CD4-positive, alpha-beta T cell treated with Interleukin-6 at 100 ng/mL for 8 hours (primary cell): ENCODE measurements at places on chromosomes 2 and 18.

DNA sequence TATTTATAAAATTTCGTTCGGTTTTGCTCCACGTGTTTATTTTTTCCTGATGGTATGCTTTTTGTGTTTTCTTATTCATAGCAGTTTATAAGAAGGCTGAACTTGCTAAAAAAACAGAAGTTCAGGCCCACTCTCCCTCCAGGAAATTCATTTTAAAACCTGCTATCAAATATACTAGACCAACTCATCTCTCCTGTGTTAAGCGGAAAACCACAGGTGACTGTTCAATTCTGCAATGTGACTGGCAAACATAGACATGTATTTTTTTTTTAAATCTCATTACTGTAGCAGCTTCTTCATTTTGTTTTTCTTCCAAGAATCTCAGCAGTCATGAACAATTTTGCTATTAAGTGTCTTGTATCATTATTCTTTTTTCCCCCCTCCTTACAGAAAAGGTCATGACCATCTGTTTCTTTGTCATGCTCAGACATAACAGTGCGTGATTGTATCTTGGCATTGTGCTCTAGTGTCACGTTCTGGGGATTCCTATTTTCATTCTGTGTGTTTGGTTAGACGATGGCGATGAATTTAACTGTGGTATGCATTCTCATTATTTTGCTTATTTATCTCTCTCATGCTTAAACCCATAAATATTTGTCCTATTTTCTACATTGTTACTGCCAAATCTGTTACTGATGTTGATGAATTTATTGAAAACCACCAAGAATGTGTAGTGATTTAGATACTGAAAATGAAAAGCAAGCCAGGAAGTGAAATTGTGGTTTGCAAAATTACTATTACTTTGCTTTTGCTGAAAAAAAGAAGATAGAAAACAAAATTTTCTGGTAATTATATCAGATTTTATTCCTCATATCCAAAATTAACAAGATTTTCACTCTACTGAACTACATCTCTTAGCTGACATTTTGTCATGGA lies 74.6 kb upstream of the UNC80 start:
- no peak for DNase-seq

DNA sequence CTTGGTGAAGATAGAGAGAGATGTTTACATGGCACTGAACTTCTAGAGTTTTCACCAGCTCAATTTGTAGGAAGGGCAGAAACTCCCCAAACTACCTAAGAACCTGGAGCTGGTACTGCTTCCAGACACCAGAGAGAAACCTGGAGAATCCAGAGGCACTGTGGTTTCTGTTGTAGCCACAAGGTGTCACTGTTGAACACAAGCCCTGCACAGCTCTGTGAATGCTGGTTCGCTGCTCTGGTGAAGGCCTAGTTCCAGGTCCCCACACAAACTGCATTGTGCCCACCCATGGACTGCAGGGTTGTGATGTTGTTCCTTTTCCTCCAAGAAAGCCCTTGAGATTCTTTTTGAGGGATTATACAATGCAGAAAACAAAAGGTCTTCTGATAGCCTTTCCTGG lies 150.5 kb upstream of the HS6ST1 start:
- no peak for DNase-seq

- no peak for DNase-seq
Observed at GRCh38 chr2:28263690-28264089, 129.0 kb upstream of the FOSL2 start.

DNA sequence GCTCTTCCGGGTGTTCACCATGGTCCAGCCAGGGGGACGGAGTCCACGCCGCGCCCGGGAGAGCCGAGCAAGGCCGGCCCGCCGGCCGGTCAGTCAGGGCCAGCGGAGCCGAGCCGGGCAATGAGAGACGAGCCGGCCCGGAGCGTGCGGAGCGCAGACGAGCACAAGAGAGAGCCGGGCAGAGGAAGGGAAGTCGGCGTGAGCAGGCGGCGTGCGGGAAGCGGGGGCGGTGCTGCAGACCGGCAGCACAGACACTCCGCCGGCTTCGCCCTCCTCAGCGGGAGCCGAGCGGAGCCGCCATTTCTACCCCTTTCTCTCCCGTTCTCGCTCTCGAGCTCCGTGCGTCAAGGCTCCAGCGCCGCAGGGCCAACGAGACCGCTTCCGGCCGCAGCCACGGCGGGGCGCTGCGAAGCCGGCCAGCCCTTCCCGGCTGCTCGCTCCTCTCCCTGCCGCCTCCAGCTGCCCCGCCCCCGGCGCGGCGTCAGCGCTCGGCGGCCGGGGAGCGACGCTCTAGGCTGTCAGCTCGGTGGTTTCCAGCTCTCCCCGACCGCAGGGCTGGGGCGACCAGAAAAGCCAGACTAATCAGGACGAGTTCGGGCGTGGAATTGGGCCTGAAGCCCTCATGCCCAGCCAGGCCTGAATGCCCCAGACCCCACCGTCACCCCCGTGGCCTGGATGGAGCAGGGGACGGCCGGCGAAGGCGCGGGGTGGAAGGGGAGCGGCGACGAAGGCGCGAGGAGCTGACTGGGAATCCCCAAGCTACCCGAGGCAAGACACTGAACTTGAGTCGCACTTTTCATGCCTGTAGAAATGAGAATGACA lies at the start of gene ATAD2B:
Gene ATAD2B, minus strand, starts transcription at position 374 of the 822 bp plus-strand sequence. Its CDS starts 353 bp downstream, at position 21.
- DNase-seq: peak; percentile 93

DNA sequence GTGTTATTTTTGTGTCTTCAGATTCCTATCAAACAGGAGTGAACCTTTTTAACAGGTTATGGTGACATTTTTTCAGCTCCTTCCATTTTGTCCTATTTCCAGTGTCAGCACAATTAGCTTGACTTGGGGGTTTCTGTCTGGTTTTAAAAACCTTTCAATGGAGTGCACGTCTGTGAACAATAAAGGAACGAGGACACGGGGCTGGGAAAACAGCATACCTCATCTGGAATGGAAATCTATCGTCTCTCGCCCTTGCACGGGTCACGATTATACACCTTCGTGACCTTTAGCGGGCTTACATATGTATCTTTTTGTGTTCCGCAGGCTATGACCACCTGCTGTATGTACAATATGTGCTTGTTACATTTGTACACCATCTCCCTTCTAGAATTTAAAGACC lies 2.3 kb upstream of the ZNF532 start:
- no peak for DNase-seq

DNA sequence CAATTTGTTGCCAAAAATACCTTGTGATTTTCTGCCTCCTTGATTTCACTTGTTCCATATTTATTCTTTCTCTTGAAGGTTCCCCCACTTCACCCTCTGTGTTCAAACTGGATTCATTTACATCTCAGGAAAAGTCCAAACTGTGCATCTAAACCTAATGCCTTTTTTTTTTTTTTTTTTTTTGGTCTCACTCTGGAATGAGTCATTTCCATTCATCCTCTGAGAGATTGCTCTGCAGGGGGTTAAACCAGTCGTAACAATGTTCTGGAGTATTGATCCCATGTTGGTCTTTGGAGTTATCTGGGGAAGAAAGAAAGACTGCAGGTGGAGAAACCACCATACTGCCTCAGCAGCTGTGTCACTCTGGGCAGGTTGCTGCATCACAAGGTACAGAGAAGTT lies 119.7 kb downstream of the TACR1 start:
- DNase-seq: no peak

GRCh38 chr2:240126731-240127130 lies 9.4 kb downstream of the COPS9 start:
- DNase-seq: no peak

DNA sequence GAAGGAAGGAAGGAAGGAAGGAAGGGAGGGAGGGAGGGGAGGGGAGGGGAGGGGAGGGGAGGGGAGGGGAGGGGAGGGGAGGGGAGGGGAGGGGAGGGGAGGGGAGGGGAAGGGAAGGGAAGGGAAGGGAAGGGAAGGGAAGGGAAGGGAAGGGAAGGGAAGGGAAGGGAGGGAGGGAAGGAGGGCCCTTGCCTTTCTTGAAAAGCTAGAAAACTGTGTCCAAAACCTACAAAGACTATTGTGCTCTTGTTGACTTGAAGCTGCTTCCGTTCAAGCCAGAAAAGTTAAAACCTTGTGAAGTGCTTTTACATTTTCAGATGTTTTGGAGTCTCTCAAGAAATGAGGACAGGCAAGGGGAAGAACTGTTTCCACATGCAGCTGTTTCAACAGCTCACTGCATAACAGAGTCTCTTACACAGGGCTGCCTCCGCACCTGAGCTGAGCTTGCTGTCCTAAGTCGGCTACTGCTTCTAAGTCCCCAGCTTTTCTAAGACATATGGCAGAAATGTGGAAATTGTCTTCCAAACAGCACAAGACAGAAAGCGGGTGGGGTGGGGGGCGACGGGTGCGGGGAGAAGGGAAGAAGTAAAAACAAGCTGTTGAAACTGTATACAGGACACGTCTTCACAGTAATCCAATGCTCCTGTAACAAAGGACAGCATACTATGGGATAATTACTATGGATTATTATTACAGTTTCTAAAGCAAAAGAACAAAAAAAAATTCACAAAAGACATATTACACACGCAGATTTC lies 46.1 kb downstream of the BCL11A start:
- DNase-seq: no peak

DNA sequence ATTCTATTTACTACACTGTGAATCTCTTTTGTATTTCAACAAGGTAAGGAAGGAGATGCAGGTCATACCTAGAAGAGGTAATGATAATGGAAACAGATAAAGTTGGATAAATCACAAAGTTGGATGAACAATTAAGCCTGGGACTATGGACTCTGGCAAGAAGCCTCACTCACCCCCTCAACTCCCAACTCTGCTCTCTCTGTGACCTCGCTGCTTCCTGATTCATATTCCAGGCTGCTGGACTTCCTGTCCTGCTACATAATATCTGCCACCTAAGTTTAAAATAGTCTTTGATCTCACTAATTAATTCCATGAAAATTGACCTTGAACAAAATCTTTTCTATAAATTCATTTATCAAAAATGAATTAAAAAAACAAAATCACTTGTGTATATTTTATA lies 215.3 kb downstream of the CALCRL start:
- DNase-seq: no peak

DNA sequence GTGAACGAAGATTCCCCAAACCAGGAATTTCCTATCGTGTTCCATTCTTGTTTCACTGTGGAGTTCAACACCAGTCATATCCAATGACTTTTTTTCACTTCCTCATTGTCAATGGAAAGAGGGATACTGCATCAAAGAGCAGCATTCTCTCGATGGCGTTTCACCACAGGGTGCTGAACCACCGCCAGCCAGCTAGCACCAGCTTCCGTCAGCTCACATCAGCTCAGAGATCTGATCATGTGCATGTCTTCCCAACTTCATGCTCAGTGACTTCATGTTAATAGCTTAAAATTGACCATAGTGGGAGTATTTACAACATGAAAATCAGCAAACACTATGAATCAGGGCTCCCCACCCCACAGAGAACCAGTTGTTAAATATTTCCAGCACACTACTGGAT lies 359.9 kb downstream of the TNS1 start:
- DNase-seq: no peak

DNA sequence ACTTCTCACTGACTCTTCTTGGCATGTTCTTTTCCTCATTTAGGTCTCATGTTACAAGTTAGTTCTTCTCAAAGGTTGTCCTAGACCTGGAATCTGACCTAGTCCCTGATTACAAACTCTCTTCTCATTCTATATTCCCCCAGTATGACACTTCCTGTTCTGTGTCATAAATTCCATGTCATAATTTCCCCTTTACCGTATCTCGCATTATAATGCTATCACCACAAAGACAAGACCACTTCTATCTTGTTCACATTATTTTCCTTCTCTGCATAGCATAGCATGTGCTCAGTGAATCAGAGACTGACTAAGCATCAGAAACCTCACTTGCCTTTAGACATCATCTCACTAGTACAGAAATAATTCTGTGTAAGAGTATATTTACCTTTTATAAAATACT lies 63.6 kb upstream of the CAVIN2 start:
- no peak for DNase-seq

GRCh38 chr2:138910427-138910826 lies 130.2 kb upstream of the NXPH2 start:
- no peak for DNase-seq

GRCh38 chr18:65936678-65937077 lies 185.9 kb downstream of the CDH7 start:
- DNase-seq: no peak

GRCh38 chr2:35606394-35606793 lies 749.2 kb upstream of the CRIM1 start:
- no peak for DNase-seq

DNA sequence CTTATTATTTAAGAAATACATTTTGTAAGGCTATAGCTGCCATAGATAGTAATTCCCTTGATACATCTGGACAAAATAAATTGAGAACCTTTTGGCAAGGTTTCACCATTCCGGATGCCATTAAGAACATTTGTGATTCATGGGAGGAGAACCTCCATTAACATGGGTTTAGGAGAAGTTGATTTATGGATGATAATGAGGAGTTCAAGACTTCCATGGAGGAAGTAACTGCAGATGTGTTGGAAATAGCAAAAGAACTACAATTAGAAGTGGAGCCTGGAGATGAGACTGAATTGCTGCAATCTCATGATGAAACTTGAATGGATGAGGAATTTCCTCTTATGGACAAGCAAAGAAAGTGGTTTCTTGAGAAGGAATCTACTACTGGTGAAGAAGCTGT lies 17.3 kb downstream of the PHLPP1 start:
- no peak for DNase-seq

GRCh38 chr2:135850892-135851668 lies 14.1 kb upstream of the LCT start:
- no peak for DNase-seq

- no peak for DNase-seq
Observed at GRCh38 chr2:146365041-146365440, 1479.8 kb upstream of the ACVR2A start.

DNA sequence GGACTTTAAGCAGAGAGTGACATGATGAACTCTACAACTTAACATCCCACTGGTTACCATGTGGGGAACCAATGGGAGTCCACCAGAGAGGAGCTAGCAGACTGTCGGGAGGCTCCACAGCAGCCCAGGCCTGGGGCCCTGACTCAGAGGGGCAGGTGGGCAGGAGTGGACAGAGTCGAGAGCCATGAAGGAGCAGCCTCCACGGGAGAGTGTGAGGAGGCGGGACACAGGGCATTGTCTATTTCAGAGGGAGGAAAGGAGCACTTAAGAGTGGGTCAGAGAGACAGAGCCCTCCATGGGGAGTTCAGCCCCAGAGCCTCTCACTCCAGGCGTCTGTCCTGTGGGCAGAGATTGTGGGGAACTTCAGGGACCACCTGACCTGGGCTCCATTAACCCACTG lies 118.7 kb downstream of the CYP26B1 start:
- no peak for DNase-seq

- no peak for DNase-seq
Observed at GRCh38 chr2:163729636-163730273, 6.1 kb downstream of the FIGN start.

- DNase-seq: no peak
Observed at GRCh38 chr2:73324126-73324725, 30.9 kb upstream of the EGR4 start.

GRCh38 chr18:189254-189653 lies 30.9 kb downstream of the USP14 start:
- no peak for DNase-seq

DNA sequence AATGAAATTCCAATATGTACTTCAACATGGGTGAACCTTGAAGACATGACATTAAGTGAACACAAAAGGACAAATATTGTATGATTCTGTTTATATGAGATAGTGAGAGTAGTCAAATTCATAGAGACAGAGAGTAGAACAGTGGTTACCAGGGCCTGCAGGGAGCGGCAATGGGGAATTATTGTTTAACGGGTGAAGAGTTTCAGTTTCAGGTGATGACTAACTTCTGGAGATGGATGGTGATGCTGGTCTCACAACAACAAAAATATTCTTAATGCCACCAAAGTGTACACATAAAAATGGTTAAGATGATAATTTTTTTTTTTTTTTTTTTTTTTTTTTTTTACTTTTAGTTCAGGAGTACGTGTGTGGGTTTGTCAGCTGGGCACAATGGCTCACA lies 109.4 kb upstream of the TMEM200C start:
- DNase-seq: no peak

GRCh38 chr18:77248873-77249568 lies 627 bp upstream of the GALR1 start:
- no peak for DNase-seq
